Activated CD8-positive, alpha-beta memory T cell treated with anti-CD3 and anti-CD28 coated beads, Interleukin-2, amount 50 U/mL, for 48 hours (primary cell): ENCODE measurements at places on chromosomes 12 and 14.

DNA sequence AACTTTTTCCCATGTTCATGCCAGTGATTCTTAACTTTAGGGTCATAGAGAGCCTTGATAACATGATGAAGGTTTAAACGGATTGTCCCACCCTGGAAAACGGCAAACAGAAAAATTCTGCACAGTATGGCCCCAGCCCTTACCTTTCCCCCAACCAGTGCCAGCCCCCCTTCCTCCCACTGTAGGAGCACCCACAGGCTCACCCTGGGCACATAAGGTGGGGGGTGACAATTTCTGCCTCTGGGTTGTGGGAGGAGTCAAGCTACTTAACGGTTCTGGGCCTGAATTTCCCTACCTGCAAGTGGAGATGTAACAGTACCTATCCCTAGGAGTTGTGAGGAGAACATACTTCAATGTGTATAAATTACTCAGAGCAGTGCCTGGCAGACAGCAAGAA lies 18.0 kb downstream of the XRCC3 start:
- DNase-seq: no peak

DNA sequence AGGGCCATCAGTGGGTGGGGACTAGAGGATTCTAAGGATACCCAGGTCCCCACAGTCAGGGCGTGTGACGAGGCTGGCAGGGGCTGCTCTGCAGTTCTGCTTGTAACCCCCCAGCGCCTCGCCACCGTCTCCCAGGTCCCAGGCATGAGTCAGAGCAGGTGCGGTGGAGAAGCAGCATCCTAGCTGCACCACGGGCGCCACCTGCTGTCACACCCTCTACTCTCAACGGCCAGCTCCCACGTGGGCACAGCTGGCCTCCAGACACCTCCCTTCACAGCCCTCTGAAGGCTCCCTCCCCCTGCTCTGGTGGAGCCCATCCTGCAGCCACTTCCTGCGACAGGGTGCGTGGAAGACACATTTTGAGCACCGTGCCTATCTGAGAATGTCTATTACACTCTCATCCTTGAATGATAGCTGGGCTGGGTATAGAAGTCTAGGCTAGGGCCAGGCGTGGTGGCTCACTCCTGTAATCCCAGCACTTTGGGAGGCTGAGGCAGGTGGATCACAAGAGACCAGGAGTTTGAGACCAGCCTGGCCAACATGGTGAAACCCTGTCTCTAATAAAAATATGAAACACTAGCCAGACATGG lies 6.9 kb upstream of the NUDT14 start:
- no peak for DNase-seq

GRCh38 chr14:99430491-99430890 lies 50.2 kb downstream of the SETD3 start:
- DNase-seq: no peak

GRCh38 chr14:92644171-92644969 lies 104.1 kb downstream of the LGMN start:
- no peak for DNase-seq

DNA sequence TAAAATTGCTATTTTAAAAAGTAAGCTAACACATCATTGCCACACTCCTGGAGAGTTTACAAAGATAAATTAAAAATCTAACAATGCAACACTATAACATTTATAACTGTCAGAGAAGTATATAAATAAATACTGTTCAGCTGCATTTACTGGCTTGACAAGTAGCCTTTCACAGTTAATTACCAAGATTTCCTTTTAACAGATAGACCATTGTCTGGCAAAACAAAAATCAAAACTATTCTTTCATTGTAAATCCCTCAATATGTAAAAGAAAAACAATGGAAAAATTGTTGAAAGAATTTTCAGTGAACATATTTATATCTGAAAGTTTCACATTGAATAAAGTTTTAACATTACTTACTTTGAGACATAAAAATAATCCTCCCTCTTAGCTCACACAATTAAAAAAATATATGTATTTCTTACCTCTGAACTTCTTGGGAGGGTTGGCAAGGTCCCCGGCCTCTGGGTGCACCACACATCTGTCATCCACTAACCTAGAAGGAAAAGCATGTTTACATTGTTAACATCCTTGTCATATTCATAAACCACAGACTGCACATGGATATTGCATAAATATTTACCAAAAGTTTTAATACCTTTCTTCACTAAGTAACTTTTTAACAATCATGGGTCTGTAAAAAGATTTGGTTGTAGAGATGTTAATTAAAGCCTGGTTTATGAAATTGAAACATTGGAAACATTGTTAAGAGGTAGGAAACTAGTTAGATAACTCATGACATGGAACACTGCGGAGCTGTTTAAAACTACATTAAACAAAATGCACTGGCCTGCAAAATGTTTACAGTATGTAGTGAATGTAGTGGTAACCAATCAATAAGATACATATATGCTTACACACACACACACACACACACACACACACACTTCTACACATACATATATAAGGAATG lies 43.0 kb downstream of the ITPR2 start:
- no peak for DNase-seq

GRCh38 chr14:34824256-34824655 lies 50.9 kb downstream of the BAZ1A start:
- DNase-seq: no peak

- DNase-seq: no peak
These were observed 125.9 kb upstream of the ATF1 start for GRCh38 chr12:50637870-50638481.
